ENCODE measurements at places on chromosomes 2 and 18. TPM values are rescaled to one million over a fixed set of nuclear protein-coding genes. Genes with fewer than 3 reads are reported as not detected.

GRCh38 chr2:125572660-125573059, 1083.3 kb upstream of the GYPC start:
- DNase-seq: no peak

The HOXD8 gene
- 9.8 TPM for total RNA-seq

GRCh38 chr2:235406430-235406829, 87.4 kb upstream of the AGAP1 start:
- DNase-seq: no peak

GRCh38 chr2:16397681-16398475, 267.8 kb downstream of the CYRIA start:
- no peak for DNase-seq

GRCh38 chr2:229855116-229855515, 66.7 kb downstream of the TRIP12 start:
- no peak for DNase-seq

The MEIS1 gene
- 38.9 TPM for total RNA-seq

GRCh38 chr2:179262077-179262660, 2.5 kb downstream of the SESTD1 start:
- DNase-seq: no peak

GRCh38 chr2:197255543-197255942, 55.0 kb downstream of the ANKRD44 start:
- peak; percentile 65 for DNase-seq

The MMADHC gene
- total RNA-seq: 100 TPM

GRCh38 chr18:53551868-53552426, 672.5 kb downstream of the MBD2 start:
- no peak for DNase-seq

DNA sequence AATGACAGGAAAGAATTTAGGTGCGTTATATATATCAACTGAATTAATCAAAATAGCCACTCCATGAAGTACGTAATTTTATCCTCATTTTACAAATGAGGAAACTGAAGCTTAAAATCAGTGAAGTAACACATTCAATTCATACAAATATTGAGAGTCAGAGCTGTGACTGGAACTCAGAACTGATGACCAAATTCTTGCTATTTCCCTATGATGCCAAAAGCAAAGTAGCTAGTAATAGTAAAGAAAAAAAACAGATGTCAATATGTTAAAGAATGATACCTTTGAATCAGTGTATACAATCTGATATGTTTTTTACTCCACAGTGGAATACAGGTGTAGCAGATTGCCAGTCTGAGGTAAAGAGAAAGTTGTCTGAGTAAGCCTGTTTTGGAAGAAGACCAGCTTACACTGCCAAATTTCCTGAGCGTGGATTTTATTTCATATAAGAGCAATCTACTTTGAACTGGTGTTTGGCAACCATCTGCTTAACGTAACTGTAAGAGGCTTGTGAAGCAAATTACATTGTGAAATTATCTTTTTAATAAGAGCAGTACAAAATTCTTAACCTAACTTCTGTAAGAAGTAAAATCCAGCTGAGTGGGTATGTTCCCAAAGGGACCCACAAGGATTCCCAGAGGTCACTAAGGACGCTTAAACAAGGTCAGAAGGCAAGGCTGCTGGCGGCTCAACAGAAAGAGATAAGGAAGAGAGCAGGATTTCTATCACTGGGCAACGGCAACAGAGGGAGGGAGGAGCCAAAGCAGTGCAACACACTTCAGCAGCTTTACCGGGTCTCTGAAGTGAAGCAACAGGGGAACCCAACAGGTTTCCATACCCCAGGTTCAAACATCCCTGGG, 85.6 kb downstream of the IKZF2 start:
- peak; percentile 34 for DNase-seq

DNA sequence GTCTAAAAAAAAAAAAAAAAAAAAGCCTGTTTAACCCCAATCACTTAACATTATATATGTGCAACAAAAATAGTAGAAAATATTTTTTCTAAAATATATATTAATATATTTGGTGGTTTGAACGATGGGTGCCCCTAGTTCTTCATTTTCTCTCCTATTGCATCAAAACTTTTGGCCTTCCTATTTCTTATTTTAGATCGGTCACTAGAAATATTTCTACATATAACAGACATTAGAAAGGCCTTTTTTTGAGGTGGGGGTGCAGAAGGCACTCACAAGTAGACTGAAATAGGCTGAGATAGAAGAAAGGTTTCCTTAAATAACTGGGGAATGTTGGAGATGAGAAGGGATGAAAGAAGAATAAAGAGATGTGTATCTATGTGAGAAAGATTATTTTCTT, 49.3 kb upstream of the AP1S3 start:
- DNase-seq: no peak

The FAM237A gene
- not detected for total RNA-seq

GRCh38 chr2:181106229-181106628, 125.8 kb downstream of the UBE2E3 start:
- DNase-seq: no peak

The TMEM200C gene
- total RNA-seq: 0.20 TPM

DNA sequence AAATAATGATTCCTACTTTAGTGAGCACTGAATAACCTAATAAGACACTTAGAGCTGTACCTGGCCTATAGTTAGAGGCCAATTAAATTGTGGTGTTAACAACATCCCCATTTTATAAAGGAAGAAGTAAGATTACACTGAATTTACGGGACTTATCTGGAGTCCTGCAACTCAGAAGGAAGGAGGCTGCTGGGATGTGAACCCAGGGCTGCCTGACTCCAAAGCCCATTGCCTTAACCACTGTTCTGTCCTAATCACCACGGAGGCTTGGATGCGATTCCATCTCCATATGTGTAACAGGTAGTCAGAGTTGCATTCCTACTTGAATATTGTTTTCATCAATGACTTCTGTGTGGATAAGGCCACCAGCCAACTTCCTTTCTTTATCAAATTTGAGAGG, 168.9 kb downstream of the SOCS6 start:
- DNase-seq: no peak

The SGPP2 gene
- total RNA-seq: 74.9 TPM

GRCh38 chr2:88545118-88545517, 82.1 kb downstream of the EIF2AK3 start:
- no peak for DNase-seq

GRCh38 chr2:224958873-224959272, 83.4 kb downstream of the DOCK10 start:
- DNase-seq: no peak

- peak; percentile 60 for DNase-seq
These were observed 143.7 kb downstream of the EIPR1 start for GRCh38 chr2:3233877-3234276.

The LAMA3 gene
- 33.2 TPM for total RNA-seq

The B3GNT7 gene
- 461 TPM for total RNA-seq

The EVX2 gene
- total RNA-seq: not detected

- no peak for DNase-seq
These were observed 155.5 kb downstream of the ZFP36L2 start for GRCh38 chr2:43070676-43071502.

The AAMP gene
- total RNA-seq: 97.2 TPM

GRCh38 chr18:35525795-35526494, 28.2 kb upstream of the INO80C start:
- DNase-seq: no peak

- no peak for DNase-seq
These were observed 529.2 kb upstream of the KLHL29 start for GRCh38 chr2:22855761-22856184.

The GKN1 gene
- total RNA-seq: not detected

GRCh38 chr2:239371726-239372686, 28.8 kb downstream of the HDAC4 start:
- DNase-seq: no peak

- DNase-seq: no peak
These were observed 87.6 kb downstream of the NRP2 start for GRCh38 chr2:205769879-205770278.

The PCARE gene
- total RNA-seq: not detected

GRCh38 chr2:191670076-191670475, 7.9 kb upstream of the NABP1 start:
- DNase-seq: no peak

DNA sequence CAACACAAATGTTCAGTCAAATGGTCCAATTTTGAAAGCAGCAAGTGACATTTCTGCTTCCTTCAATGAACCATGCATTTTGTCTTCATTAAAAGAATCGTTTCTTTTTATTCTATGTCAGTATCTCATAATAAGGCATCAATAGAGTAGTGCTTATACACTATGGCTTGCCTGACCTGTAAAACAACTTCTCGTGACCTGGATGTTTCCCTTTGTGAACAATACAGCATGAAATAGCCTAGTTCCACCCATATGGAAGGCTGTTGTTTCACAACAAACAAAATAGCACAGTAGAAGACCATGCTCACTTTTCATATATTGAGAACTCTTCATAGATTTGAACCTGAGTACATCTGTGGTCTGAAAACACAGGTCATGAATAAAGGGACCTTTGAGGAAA, 104.3 kb upstream of the PIK3C3 start:
- DNase-seq: no peak

The PSME4 gene
- 50.7 TPM for total RNA-seq

The PLCD4 gene
- 1.0 TPM for total RNA-seq

The CCDC102B gene
- total RNA-seq: 2.7 TPM

DNA sequence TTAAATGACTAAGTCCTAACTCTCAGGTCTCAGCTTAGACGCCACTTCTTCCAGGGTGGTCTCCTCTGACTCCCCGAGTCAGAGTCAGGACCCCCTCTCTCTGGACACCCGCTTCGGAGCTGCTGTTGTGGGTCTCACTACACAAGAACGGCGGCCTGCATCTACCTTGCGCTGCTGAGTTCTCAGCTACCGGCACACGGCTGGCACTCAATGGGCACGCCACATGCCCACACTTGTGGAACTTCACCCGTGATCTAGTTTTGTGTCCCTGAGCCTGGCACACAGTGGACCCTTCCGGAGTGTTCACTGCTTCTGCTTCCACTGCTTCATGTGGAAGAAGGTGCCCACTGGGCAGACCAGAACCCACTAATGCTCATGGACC, 58.3 kb upstream of the ID2 start:
- no peak for DNase-seq

- no peak for DNase-seq
These were observed 1.7 kb upstream of the PDCD1 start for GRCh38 chr2:241860184-241861078.

- no peak for DNase-seq
These were observed 768.3 kb upstream of the CDH7 start for GRCh38 chr18:64982414-64983055.

DNA sequence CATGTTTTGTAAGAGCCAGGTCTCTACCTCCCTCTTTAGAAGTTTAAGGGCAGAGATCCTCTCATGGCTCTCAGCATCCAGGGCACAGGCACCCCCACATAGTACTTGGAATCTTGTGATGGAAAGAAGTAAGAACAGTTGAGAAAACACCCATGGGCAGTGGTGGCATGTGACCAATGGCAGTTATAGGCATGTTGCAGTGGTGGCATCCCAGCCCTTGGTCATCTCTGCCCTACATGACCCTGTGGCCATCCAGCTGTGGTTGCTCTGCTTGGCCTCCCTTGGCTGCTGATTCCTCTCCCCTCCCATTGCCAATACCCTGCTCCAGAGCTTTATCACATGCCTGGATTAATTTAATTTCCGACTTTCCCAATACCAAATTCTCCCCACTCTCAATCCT, 13.3 kb upstream of the MSH2 start:
- DNase-seq: no peak

- DNase-seq: no peak
These were observed 102.5 kb downstream of the BARD1 start for GRCh38 chr2:214706986-214707385.

The EPAS1 gene
- total RNA-seq: 155 TPM

DNA sequence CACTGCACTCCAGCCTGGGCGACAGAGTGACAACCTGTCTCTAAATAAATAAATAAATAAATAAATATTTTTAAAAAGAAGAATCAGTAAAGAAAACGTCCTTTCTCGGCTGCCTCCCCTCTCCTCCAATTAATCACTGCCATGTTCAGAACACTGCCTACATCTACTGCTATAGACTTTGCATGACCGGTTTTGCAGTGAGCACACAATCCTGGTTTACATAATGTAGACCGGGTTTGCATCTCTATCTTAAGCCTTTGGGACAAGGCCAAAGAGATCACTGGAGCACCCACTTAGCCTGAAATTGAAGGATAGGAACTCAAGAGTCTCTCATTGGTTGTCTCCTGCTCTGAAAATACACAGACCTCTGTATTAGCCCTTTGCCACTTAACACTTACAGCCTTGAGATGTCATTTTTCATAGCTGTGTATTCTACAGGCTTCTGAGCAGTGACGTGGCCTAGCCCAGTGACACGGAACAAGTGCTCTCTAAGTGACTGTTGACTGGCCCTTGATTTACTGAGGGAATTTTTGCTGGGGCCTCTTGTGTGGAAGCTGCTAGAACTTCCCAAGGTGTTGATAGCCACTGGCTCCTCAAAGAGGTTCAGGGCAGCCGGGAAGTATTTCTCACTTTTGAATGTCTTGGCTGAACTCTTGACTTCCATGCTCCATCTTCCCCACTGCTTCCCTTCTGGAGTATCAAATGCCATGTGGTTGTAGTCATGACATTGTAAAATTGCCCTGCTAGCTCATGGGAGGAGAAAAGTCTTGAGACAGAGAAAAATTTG, 45.3 kb upstream of the CCBE1 start:
- DNase-seq: no peak

DNA sequence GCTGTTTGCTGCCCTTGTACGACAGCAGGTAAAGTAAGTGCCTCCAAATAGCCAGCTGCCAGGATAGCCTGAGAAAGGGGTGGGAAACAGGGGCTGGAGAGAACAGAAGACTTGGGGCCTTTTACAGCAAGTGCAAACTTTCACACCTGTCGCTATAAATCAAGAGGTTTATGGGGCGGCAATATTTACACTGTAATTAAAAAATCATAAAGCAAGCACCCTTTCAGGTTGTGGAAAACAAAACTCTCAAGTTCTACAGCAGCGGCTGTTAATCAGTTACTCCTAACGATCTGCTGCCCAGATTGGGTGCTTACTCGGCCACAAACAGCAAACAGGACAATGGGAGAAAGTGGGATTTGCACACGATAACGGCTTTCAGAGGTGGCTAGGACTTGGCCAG, 359.5 kb upstream of the ETAA1 start:
- DNase-seq: peak; percentile 13

The KCTD1 gene
- total RNA-seq: 15.6 TPM

The INPP5D gene
- total RNA-seq: 10.6 TPM

The NT5DC4 gene
- total RNA-seq: not detected

DNA sequence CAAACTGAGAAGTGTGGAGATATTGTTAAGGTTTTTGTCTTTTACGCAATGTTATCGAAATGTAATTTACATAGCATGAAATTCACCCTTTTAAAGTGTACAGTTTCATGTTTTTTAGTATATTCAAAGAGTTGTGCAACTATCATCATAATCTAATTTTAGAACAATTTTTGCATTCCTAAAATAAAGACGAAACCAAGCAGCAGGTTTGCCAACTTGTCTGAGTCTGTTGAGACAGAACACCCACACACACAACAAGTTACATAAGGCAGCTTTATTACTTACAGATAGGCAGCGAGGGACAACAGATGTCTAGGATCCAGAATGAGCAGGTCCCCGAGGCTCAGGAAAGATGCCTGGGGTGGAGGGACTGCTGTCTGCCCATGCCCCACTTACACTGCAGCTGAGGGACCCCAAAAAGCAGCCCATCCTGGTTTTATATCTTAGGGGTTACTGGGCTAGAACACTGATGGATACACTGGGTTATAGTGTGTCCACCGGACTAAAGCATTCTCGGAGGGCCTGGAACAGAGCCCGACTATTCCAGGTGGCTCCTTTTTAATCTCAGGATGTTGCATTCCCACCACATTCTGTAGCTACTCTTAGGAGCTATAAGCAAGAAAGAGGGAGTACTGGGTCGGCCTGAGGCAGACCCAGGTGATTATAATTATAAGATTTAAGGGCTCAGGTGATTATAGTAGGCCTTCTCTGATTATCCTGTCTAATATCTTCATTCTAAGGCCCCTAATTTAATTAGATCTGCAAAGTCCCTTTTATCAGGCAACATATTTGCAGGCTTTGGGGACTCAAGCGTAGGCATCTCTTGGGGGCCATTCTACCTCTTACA, 150.2 kb upstream of the DOK6 start:
- DNase-seq: no peak

The CASP10 gene
- 44.3 TPM for total RNA-seq
